Stimulated activated CD8-positive, alpha-beta memory T cell treated with anti-CD3 and anti-CD28 coated beads, Interleukin-4, amount 100 ng/mL, for 4 hours (primary cell): ENCODE measurements at places on chromosomes 5 and 9.

GRCh38 chr9:15211815-15212495 lies 95.1 kb downstream of the TTC39B start:
- no peak for DNase-seq

DNA sequence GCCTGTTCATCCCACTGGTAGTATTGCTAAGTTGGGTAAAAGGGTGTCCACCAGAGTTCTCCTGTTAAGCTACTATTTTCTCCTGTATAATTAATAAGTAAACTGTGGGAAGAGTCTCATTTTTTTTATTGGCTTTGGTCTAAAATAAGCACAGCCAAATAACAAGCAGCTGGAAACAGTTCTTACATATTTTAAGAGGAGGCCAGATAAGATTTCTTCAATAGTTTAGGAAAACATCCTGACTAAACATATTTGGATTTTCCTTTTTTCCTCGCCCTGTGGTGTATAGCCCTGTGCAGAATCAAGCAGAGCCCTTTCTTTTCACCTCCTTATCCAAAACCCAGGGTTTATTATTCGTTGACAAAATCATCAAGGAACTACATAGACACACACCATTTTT lies 122.2 kb upstream of the ZNF608 start:
- DNase-seq, result no peak

- DNase-seq, result no peak
These were observed 250.0 kb downstream of the NR3C1 start for GRCh38 chr5:143153332-143154119.

- no peak for DNase-seq
These were observed 28.4 kb downstream of the SPZ1 start for GRCh38 chr5:80348171-80348570.

DNA sequence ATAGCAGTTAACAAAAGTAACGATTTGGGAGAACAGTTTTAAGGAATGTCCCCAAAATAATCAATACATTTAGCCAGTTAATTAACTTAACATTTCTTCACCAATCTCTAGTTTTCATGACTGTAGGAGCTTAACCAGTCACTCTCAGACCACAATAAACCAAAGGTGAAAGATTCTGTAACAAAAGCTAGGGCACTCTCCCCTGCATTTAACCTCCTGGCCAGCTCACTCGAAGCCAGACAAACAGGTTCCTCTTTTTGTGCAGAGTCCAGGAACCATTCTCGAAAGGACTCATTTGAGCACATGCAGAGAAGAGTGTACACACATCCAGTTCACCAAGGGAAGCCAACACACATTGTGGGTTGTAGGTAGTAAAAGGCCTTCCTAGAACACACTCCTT lies 6.5 kb downstream of the IL7R start:
- no peak for DNase-seq

DNA sequence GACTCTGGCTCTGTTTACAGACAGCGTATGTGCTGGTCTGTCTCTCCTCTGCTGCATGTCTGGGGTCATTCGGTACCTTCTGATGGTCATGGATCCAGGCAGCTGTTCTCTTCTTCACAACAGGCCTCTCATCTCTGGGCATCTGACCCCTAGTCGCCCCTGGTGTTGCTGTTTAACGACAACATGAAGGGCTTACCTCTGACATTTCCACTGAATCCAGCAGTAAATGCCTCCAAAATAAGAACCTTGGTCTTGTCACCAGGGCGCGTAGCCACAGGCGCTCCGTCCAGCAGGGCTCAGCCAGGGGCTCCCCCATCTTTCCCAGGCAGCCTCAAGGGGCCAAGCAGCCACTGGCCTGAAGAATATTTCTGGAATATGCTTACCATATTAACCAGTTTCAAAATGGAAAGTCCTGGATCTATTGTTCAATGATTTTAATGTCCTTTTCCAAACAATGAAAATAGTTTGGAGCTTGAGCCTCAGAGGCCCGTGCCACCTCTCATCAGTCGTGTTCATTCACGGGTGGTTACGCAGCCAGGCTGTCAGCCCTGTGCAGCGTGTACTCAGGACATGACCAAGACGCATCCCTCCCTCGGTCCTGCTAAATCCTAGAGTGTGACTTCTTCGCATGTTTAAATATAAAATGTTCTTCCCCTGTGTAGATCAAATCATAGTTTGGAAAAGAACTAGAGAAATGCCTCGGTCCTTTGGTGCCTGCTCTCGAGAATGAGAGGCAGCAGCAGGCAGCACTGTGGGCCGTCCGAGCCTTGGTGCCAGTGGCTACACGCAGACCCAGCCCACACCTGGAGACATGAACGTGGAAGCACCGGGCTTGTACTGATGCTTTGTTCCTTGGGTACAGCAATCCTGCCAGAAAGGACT lies 30.1 kb upstream of the LRRC14B start:
- DNase-seq, result no peak

GRCh38 chr5:17426104-17426749 lies 71.8 kb upstream of the TAF11L2 start:
- no peak for DNase-seq

GRCh38 chr9:20569525-20569924 lies 52.8 kb downstream of the MLLT3 start:
- DNase-seq, result no peak

DNA sequence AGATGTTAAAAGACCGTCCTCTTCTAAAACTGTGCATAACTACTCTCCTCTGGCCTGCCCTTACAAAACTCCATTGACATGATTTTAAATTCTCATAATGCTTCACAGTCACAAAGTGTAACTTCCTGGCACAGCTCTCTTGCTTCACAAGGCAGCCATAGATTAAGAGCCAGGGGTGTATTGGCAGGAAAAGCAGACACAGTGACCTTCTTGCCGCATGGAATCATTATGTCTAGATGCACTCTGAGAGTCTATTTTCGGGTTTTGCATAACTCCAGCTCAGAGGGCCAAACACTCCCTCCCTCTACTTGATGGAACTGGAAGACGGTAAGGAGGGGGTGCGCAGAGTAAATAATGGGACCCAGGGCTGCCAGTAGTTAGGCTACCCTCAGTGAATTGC lies 110.1 kb downstream of the MARCHF3 start:
- DNase-seq, result no peak

DNA sequence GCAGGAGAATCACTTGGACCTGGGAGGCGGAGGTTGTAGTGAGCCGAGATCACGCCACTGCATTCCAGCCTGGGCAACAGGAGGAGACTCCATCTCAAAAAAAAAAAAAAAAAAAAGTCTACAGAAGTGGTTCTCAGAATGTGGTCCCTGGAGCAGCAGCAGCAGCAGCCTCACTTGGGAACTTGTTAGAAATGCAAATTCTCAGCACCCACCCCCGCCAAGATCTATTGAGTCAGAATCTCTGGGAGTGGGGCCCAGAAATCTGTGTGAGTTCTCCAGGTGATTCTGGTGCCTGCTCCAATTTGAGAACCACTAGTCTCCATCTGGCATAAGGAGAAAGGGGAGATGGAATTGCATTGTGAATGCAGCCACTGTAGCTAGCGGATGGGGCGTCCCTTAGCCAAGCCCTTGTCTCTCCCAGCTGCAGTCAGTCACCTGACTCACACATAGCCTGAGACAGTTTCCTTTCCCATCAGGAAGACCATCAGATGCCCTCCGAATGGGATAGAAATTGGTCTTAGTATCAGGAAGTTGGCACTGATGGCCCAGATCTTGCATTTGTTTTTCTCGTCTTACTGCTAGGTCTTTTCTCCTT lies 12.2 kb upstream of the PTCH1 start:
- DNase-seq, result no peak

DNA sequence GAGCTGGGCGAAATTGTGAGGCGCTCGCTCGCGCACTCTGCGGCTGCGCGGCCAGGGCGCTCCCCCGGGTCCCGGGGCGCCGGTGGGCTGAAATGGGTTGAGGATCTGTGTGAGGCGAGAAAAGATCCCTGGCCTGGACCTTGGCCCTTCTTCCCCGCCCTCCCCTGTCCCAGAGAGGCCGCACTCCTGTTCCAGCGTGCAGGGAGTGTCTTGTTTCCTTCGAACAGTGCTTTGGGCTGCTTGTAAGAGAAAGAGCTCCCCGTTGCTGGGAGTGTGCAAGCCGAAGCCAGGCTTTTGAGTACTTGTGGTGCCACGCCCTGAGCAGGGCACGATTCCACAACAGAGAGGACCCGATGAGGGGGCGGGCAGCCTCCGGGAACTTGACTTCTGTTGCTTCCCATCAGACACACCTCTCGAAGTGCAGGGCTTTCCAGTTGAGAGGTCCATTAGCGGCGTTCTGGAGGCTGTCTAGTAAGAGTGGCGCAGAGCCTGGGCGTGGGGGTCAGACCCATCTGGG lies 535 bp downstream of the DOLPP1 start:
- DNase-seq, result no peak

GRCh38 chr5:87051502-87052113 lies 216.1 kb upstream of the RASA1 start:
- DNase-seq, result no peak
